NCI-H1930 (cell line): ENCODE measurements at places on chromosomes 2 and 18.

- no peak for DNase-seq
Measured at GRCh38 chr18:75211953-75212750, 1.6 kb downstream of the TSHZ1 start.

- DNase-seq: no peak
Measured at GRCh38 chr2:162379719-162380580, 36.0 kb downstream of the GCA start.

DNA sequence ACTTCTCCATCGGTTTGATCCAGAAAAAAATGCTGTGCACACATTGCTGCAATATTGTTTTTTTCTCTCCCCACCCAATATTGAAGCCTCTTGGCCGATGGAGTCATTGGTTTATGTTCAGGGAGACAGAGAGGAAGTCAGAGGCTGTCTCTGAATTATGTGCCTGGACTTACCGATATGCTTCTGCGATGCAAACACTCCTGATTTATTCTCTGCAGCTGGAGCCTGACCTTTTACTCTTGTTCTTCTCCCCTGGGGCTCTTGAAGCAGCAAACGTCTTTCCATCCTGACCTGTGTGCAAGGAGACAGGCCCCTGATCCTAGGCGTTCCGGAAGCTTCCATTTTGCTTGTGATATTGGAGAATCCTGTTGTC is 99.6 kb downstream of the PTGR3 start:
- DNase-seq: no peak

- no peak for DNase-seq
Measured at GRCh38 chr2:45283764-45284620, 274.7 kb upstream of the SIX2 start.
